ENCODE measurements at places on chromosomes 2 and 18. TPM values are rescaled to one million over a fixed set of nuclear protein-coding genes. Genes with fewer than 3 reads are reported as not detected.

GKN1 gene
- total RNA-seq, result not detected

DNAJC27 gene
- total RNA-seq, result 2.1 TPM

CCDC93 gene
- total RNA-seq, result 6.5 TPM

WDPCP gene
- total RNA-seq, result 2.6 TPM

INHA gene
- total RNA-seq, result not detected

ITGA6 gene
- 11.8 TPM for total RNA-seq

CERKL gene
- not detected for total RNA-seq
